ENCODE measurements at places on chromosomes 12 and 14.

- DNase-seq, result peak; percentile 73
Observed at GRCh38 chr12:111174251-111174960, 194.5 kb downstream of the PHETA1 start.

GRCh38 chr12:54385251-54385914, 850 bp upstream of the ZNF385A start:
- no peak for DNase-seq

DNA sequence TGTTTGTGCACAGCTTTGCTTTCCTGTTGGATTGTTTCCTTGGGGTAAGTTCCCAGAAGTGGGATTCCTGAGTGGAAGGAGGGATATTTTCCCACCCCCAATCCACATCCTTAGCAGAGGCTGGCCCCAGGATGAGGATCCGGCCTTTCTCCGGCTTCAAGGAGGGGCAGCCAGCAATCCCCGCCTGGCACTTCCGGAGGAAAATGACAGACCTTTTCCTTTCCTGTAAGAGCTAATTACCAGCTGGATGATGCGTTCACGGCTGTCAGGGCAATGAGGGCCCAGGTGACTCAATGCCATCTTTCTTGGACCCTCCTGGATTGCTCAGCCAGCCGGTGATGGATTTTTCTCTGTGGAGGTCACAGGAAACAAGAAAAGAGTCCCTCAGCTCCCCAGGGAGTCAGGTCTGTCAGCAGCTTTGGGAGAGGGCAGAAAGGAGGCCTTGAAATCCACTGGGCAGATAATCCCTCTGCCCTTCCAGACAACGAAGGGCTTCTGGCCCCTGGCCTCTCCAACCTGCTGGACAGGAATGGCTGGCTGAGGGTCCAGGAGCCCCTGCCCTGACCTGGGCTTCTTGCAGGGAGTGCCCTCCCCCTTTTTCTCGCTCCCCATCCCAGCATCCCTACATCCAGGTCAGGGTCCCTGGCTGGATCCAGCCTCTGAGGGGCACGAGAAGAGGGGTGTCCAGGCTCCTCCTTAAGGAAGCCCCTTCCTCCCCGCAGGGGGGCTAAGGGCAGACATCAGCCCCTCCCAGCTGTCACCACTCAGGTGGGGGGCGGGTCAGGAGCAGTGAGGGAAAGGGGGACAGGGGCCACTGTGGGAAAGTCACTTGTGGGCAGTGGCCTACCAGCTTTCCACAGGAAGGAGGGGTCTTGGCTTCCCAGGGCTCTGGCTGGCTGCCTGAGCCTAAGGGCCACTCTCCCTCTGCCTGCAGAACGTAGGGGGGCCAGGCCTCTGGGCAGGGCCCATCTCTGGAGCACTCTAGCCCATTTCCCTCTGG, 16.1 kb upstream of the CCDC85C start:
- peak; percentile 58 for DNase-seq

DNA sequence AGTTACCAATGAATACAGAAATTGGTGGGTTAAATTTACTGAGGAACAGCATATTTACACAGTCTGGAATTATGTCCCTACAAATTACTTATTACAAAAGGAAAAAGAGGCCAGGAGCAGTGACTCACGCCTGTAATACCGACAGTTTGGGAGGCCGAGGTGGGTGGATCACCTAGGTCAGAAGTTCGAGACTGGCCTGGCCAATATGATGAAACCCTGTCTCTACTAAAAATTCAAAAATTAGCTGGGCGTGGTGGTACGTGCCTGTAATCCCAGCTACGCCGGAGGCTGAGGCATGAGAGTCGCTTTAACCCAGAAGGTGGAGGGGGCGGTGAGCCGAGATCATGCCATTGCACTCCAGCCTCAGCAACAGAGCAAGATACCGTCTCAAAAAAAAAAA, 52.6 kb downstream of the HECTD1 start:
- no peak for DNase-seq

GRCh38 chr12:133156125-133156690, 25.1 kb upstream of the ZNF268 start:
- DNase-seq, result no peak

DNA sequence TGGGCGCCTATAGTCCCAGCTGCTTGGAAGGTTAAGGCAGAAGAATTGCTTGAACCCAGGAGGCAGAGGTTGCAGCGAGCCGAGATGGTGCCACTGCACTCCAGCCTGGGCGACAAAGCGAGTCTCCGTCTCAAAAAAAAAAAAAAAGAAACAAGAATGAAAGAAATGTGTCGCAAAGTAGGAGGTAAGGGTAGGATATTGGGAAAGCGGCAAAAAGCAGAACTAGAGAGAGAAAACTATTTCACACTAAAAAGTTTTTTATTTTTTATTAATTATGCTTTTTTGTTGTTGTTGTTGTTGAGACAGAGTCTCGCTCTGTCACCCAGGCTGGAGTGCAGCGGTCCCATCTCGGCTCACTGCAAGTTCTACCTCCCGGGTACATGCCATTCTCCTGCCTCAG, 17.7 kb downstream of the SBNO1 start:
- DNase-seq, result no peak

DNA sequence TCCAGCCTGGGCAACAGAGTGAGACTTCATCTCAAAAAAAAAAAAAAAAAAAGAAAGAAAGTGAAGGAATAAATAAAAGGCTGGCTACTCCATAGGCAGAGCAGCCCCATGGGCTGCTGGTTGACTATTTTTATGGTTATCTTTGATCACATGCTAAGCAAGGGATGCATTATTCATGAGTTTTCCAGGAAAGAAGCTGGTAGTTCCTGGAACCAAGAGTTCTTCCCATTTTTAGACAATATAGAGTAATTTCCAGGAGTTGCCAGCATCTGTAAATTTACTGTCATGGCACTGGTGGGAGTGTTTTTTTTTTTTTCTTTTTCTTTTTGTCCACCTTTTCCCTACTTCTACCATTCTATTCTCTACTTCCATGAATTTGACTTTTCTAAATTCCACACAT, 24.2 kb downstream of the FGD4 start:
- DNase-seq, result no peak

DNA sequence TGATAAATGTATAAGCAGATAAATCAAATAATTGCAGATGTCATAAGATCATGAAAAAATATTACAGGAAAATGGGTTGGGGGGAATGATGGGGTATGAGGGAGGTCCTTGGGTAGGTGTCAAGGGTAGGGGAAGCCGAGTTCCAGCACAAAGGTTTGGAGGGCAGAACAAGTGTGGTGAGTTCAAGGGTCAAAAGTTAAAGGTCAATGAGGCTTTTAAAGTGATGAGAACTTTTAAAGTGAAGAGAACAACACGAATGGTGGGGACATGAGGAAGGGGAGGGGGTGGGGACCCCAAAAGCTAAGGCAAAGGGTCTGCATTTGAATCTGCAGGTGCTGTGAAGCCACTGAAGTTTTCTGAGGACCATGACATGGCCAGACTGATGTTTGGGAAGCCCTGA, 200.6 kb upstream of the NOS1 start:
- no peak for DNase-seq

- no peak for DNase-seq
Observed at GRCh38 chr14:68636597-68636996, 156.3 kb downstream of the ZFP36L1 start.

DNA sequence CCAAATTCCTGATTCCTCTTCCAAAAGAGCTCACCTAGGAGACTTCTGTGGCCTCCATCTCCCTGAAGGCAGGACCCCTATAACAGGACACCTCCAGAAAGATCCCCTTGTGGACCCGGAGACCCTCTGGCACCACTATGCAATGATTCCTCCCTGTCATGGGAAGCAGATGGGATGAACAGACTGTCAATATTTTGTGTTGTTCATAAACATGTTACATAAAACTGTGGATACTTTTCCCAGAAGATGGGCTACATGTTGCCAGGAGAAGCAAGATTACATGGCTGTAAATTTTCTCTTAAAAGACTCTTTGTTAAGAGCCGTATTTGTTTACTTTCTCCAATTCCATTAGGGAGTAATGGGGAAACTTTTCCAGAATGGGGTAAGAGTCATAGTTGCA, 52.1 kb downstream of the TUNAR start:
- no peak for DNase-seq

DNA sequence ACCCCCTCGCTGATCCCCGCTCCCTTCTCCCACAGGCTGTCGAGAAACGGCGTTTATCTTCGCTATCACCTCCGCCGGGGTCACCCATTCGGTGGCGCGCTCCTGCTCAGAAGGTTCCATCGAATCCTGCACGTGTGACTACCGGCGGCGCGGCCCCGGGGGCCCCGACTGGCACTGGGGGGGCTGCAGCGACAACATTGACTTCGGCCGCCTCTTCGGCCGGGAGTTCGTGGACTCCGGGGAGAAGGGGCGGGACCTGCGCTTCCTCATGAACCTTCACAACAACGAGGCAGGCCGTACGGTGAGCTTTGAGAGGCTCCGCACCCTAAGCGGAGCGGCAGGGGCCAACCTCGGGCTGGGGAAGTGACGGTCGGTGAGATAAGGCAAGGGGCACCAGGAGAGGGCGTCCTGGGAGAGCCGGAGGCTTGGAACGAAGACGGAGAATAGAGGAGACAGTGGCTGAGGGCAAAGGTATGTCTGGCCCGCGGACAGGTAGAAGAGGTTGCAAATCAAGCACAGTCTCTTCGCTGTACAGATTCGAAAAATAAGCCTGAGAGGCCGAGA, 2.3 kb downstream of the WNT1 start:
- no peak for DNase-seq

DNA sequence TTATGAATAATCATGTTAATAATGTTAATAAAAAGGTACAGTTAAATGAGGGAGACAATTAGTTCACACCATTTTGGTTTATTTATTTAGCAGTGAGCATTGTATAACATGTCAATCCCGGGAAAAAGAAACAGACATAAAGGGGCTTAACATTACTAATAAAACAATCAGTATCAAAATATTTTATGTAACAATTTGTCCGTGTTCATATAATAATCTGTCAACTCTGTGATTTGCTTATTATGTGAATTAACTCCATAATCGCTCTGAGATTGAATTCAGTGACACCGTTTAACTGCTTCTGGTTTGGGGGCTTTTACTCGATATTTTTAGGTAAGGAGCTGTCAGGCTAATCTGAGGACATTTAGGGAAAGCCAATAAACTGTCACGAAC, 95.8 kb upstream of the HMGA2 start:
- no peak for DNase-seq

DNA sequence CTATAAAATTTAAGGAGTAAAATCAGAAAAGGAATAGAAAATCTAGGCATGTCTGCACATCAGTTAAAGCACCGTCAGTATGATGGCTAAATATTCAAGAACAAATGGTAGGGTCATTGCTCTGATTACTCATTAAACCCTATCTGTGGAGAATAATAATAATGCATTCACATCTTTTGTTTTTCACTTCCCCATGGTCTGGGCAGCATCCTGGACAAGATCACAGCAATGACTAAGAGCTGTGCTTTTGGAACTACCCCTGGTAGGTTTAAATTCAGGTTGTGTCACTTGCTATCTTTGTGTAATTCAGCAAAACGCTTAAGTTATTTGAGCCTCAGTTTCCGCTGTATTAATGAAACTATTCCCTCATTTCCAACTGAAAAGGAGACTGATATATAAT, 33.1 kb downstream of the C12orf42 start:
- no peak for DNase-seq

DNA sequence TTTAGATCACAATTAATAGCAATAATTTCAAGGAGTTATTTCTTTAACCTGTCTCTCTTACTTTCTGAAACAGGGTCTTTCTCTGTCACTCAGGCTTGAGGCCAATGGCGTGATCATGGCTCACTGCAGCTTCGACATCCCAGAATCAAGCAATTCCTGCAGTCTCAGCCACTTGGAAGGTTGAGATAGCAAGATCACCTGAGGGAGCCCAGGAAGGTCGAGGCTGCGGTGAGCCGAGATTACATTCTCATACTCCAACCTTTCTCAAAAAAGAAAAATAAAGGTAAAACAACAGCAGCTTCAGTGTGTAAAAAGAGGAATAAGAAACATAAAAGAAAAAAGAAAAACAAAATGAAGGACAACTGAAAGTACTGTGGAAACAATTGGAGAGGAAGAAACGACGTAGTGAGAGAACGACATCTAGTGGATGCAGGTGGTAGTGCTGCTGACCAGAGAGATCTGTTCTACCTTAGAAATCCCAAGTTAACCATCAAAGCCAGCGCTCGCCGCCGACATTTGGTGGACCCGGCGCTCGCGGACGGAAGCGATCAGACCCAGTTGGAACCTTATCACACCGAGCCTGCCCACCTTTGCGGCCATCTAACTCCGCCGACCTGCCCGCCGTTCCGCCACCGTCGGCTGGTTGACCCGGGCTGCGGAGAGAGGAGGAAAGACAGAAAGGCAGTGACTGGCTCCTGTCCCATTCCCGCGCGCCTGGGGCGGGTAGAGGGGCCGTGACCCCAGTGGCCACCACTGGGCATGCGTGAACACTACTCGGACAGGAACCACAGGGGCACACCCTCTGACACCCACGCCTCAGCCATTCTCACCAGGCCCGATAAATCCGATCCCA, 196.1 kb downstream of the ALG10 start:
- peak; percentile 42 for DNase-seq

- DNase-seq, result peak; percentile 48
Observed at GRCh38 chr12:50099302-50100008, 4.4 kb upstream of the GPD1 start.

GRCh38 chr12:115135800-115136211, 451.8 kb upstream of the TBX3 start:
- no peak for DNase-seq

- no peak for DNase-seq
Observed at GRCh38 chr14:76763096-76764041, 2.1 kb downstream of the VASH1 start.

DNA sequence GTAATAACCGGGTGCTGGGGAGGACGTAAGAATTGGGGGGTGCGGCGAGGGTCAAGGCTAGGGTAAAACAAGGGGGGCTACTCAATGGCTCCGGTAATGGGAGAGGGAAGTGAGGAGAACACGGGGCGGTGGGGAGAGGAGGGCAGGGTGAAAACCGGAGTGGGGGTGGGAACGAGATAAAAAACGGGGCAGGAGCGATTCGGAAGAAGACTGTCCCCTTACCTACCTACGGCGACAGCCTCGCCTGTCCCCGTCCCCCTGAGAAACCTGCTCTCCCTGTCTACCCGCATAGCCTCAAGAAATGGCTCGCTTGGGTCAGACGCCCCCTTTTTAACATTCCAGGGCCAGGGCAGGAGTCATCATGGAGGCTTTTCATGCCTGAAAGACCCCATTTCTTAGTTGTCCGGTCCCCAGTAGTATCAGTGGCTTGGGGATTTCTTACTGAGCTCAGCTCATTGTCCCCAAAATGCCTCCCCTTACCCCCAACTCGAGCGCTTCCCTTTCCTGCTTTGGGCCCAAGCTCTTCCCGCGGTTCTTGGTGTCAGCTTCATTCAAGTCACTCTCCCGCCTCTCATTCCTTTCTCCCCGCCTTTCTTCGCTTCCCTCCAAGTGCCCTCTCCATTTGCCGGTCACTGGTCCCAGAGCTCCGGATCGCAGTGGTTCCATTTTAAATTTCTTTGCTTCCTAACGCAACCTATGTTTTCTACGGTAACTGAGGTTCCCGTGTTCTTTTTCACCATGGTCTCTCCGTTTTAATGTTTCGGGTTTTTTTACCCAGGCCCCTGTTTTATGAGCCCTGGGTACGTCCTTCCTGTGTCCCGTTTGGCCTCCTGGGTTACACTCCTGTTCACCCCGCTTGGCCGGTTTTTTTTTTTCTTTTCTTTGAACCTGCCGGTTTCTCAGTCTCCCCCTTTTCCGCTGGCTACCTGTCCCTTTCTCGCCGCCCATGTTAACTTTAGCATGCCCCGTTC, 1.2 kb upstream of the WSB2 start:
- peak; percentile 42 for DNase-seq

Data from bronchial epithelial cell (primary cell).